Bronchial epithelial cell (primary cell): ENCODE measurements at places on chromosomes 11 and 22. TPM values are rescaled to one million over a fixed set of nuclear protein-coding genes. Genes with fewer than 3 reads are reported as not detected.

The SCUBE2 gene
- not detected in 2 replicates for total RNA-seq

The CTSF gene
- 1.6 and 2.4 TPM in 2 replicates for total RNA-seq

The TPBGL gene
- not detected in 2 replicates for total RNA-seq

The BRSK2 gene
- total RNA-seq = 0.38 TPM in 1 of 2 replicates, not detected in the other

The APOA5 gene
- total RNA-seq = not detected in 2 replicates
